Stimulated activated CD4-positive, alpha-beta T cell treated with anti-CD3 and anti-CD28 coated beads, Interleukin-2, amount 100 ng/mL, for 24 hours (primary cell): ENCODE measurements at places on chromosomes 12 and 14.

DNA sequence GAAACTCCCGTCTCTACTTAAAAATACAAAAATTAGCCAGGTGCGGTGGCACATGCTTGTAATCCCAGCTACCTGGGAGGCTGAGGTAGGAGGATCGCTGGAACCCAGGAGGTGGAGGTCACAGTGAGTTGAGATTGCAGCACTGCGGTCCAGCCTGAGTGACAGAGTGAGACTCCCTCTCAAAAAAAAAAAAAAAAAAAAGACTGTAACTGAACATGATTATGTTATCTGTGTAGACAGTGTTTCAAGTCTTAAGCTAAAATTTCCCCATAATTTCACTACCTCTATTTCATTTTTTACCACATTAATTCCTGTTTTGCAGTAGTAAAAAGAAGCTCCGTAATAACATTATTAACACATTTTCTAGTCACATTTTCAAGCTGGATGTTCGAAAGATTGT, 5.4 kb downstream of the PLBD1 start:
- no peak for DNase-seq

GRCh38 chr12:29796823-29797263, 13.1 kb upstream of the TMTC1 start:
- DNase-seq = no peak

- no peak for DNase-seq
Measured at GRCh38 chr12:47718531-47718930, 6.8 kb downstream of the ENDOU start.

GRCh38 chr12:63766498-63766897, 13.2 kb upstream of the RXYLT1 start:
- no peak for DNase-seq

DNA sequence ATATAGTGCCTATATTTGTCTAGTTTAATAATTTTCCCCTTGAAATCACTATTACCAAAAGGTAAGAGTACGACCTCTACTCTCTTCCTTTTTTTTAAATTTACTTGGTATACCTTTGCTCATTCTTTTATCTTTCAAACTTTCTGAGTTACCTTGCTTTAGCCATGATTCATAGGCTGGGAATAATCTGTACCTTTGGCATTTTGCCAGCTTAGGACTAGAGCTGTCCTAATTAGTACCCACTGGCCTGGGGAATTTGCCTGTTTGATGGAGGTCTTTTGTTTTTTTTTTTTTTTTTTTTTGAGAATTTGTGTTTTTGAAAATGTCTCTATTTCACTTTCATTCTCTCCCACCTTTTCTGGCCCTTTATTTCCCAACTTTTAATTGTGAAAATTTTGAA, 8.7 kb upstream of the SLC4A8 start:
- DNase-seq = no peak

DNA sequence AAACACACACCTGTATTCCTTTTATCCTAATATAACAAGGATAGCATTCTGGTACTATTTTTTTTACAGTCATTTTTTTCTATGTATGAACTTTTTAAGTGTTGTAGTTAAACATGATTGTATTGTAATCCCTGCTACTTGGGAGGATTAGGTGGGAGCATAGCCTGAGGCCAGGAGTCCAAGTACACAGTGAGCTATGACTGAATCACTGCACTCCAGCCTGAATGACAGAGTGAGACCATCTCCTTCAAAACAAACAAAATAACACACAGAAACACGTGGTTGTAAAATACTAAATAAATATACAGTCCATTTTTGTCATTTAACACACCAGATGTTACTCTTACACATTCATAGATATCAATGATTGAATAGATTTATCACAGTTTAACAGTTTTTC, 56.9 kb downstream of the MAP4K5 start:
- no peak for DNase-seq

- DNase-seq = no peak
Measured at GRCh38 chr14:94370524-94370910, 17.9 kb downstream of the SERPINA1 start.

DNA sequence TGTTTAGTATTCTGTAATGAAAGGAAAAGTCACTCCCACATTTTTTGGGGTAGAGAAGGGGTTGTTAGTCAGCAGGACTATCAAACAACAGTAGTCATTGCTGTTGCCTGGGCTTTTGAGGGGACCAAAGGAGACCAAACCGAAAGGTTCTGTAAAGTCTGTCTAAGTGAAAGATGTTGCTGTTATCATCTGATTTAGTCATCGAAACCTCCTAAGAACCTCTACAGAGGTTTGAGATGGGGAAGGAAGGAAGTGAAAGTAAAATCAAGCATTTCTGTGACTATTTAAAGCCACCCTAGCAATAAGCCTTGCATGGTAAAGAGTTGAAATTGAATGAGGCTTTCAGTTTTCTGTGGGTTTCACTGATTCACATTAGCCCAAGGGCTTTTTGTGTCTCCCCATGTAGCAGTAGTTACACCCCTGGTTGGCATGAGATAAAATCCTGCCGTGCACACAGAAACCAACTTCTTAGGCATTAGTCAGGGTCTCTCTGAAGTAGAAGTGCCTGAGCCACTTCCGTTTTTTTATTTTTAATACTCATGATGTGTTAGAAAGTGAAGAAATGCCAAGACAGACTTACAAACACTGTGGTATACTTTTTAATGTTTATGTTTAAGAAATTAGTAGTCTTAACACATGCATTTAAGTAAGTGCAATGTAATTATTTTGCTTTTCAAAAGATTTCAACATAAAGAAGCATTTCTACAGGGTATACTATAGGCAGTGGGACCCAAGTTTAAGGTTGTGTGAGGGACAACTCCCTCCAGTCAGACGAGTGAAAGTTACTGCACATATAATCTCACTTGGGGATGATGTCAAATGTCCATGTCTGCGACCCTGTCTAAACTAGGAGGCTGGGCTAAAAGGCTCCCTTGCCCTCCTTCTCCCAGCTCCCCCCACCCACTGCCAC, 50.4 kb downstream of the DYRK2 start:
- DNase-seq = peak; percentile 64

GRCh38 chr12:109927622-109928021, 27.5 kb downstream of the TCHP start:
- peak; percentile 48 for DNase-seq

DNA sequence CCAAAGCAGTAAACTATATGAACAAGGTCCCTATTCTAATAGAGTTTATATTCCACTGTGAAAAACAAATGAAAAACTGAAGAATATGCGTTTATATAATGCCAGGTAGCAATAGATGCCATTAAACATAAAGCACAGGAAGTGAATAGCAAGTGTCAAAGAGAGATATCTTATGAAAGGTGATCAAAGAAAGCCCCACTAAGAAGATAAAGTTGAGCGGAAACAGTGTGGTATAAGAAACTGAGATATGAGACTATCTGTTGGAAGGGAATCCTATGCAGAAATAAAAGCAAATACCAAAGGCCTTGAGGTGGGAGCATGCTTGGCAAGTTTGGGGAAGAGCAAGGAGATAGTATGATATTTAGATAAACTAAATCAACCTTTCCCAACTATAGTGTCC, 123.1 kb upstream of the FAR2 start:
- DNase-seq = no peak

DNA sequence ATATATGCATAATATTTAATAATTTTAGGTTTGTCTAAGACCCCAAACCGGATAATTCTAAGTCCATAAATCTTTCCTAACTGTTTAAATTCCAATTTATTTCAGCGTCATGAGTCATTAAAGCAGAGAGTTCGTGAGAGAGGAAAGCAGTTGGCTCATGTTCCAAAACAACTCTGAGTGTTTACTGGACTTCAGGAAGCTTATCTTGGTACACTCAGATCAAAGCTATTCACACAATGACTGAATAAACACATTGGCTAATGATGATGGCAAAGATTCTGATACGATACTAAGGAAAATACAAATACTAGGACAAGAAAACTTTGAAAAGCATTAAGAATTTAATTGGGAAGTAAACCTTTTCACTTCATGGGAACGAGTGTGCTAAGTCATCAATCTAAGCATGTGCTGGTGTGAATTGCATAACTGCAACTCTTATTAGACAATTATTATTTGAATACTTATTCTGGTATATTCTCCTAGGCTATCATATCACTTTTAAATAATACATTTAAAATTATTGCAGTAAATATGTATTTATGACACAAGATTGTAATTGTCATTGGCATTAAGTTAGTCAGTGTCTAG, 34.8 kb upstream of the CLEC14A start:
- no peak for DNase-seq

GRCh38 chr12:124865728-124866127, 2.1 kb upstream of the SCARB1 start:
- no peak for DNase-seq

GRCh38 chr14:101945171-101945570, 19.2 kb upstream of the DYNC1H1 start:
- DNase-seq = no peak

GRCh38 chr14:99522025-99522401, 40.8 kb downstream of the CCNK start:
- no peak for DNase-seq

GRCh38 chr14:26694521-26694920, 96.7 kb upstream of the NOVA1 start:
- DNase-seq = no peak

DNA sequence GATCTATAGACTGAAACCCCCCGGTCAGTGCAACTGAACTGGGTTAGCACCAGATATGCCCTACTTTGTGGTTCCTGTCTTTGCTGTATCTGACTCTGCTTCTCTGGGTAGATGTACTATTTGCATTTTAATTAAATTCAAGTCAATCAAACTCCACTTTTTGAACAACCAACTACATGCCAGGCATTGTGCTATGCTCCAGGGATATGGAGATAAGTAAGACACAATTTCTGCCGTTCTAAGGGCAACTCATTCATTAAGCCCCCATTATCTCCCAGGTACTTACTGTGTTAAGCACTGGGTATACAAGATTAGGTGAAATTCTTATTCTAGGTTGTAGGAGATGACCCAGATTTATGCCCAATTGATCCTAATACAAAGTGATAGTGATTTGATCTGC, 62.7 kb upstream of the JDP2 start:
- no peak for DNase-seq

DNA sequence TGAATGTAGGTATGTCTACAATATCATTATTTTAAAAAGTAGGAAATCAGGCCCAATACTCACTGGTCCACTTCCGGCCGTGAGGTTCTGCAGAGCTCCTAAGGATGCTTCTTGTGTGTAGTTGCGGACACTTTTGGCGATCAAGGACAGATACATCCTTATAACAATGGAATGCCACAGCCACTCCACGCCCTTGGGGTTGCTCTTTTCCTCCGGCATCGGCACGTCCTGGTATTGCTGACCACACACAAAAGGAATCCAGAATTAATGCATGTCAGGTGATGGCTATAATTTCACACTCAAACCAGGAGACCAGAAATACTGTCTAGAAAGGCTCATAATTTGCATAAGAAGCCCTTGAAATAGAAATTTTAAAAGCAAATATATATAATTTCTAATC, 65.6 kb upstream of the YARS2 start:
- no peak for DNase-seq

DNA sequence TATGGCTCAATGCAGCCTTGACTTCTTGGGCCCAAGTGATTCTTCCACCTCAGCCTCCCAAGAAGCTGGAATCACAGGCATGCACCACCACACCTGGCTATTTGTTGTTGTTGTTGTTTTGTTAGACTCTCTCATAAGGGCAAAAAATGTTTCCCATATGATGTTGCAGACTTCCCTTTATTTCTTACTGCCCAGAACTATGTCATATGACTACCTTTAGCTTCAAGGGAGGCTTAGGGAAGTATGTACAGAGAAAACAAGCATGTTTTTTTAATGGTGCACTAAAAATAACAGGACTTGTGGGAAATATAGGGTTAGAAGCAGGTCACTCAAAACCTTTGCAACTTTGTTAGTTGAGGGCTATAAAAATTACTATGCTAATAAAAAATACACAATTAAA, 4.3 kb upstream of the GPR19 start:
- no peak for DNase-seq

DNA sequence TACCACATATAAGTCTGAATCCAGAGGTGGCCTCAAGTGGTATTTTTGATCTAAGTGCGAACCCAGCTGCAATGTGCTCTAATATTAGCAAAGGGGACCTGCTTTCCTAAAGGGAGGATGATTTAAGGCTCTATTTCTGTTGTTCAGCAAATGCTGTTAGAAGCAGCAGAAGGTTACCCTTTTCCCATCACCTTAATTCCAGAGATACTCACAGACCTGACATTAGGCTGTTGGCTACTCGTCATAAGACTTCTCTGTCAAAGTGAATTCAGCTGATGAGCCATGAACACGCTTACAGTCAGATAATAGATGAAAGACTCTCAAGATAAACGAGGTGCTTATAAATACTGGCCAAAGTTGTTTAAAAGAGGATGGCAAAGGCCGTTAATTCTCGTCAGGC, 308.7 kb upstream of the DDHD1 start:
- no peak for DNase-seq

DNA sequence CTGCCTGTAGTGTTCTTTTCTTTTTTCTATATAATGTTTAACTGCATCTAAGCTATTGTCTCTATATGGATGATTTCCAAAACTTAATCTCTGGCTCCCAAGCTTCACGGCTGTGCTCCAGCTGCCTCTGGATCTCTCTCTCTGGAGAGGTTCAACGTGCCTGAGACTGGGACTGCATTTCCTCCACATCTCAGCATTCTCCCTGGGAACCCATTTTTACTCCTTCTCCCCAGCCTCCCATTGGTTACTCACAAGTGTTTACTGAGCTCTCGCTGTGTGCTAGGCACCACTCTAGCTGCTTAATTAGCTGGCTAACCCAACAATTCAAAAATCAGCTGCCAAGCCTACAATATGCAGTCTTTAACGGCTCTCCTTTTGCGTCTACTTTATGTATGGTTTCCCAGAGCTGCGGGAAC, 34.7 kb downstream of the FBXL14 start:
- no peak for DNase-seq

GRCh38 chr14:74898083-74898482, 16.4 kb downstream of the DLST start:
- no peak for DNase-seq

- no peak for DNase-seq
Measured at GRCh38 chr12:54193434-54193833, 4.6 kb upstream of the SMUG1 start.

- DNase-seq = no peak
Measured at GRCh38 chr12:65335021-65335714, 56.7 kb downstream of the MSRB3 start.

GRCh38 chr12:40834321-40834720, 142.1 kb downstream of the CNTN1 start:
- DNase-seq = no peak

GRCh38 chr12:124906606-124907261, 7.7 kb downstream of the UBC start:
- peak; percentile 87 for DNase-seq

DNA sequence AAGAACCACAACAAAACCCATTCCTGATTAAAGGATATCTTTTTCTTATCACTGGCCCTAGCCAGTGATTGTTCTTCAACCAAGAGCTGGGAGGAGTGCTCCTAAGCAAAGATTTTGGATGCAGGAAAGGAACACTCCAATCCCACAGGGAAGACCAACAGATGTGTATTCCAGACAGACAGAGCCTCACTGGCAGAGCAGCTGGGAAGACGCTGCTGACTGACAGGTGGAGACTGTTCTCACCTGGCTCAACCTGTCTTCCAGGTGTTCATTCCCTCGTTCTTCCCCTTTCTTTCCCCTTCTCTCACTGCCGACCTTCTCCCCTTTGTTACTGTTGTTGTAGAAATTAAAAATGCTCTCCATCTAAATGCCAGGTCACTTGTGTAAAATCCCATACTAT, 89.7 kb upstream of the CCDC198 start:
- no peak for DNase-seq

- no peak for DNase-seq
Measured at GRCh38 chr12:101743724-101744472, 4.6 kb upstream of the SYCP3 start.

GRCh38 chr14:33754261-33754660, 196.6 kb downstream of the EGLN3 start:
- no peak for DNase-seq

- DNase-seq = no peak
Measured at GRCh38 chr12:22615963-22616501, 8.9 kb upstream of the ETNK1 start.
